ENCODE measurements at places on chromosomes 6 and 20.

- peak; percentile 77 for DNase-seq
Measured at GRCh38 chr20:34824806-34825529, 483 bp downstream of the NCOA6 start.

- DNase-seq, result no peak
Measured at GRCh38 chr6:52595796-52596130, 18.9 kb upstream of the TRAM2 start.

DNA sequence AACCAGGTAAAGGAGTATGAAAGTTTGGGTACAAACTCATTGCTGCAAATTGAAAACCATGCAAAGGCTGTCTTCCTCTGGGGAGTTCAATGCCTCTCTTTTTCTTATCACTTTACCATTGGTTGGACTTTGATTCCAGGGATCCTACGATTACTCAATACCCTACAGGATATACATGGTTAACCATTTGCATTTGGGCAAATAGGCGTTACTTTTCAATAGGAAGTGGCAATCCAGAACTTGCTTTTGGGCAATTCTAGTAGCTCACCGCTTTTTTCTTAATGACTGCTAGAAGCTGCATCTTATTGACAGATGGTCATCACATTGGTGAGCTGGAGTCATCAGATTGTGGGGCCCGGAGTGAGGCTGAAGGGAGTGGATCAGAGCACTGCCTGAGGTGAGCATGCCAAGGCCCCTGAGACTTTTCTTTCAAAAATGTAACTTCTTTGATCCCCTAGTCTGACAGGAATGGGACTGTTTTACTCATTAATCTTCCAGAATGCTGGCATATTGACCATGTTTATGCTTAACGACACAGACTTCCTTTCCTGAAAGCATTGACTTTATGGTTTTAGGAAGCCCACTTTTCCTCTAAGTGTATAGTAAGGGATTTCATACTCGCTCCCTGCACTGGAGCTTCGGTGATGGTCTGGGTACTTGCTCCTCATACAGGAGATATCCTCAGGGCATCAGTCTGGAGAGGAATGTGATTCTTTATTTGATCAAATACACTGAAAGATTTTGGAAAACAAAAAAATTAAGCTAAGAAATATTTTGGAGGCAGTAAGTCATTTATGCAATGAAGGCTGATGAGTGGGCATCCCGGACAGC, at the start of gene CCR6:
CCR6 (plus strand) TSS at position 270 of the 831 bp plus-strand sequence. CDS start 13,039 bp downstream, outside the sequence.
- DNase-seq, result no peak

GRCh38 chr6:69866770-69867638, 648 bp downstream of the COL19A1 start:
- peak; percentile 69 for DNase-seq

- no peak for DNase-seq
Measured at GRCh38 chr6:123997223-123997622, 193.6 kb downstream of the NKAIN2 start.
